ENCODE measurements at places on chromosomes 13 and 19.

- no peak overlapping the region for H3K4me3 ChIP-seq
- no peaks in the 10 kb centered on the region for H3K36me3 ChIP-seq
- no peak for DNase-seq
- no peaks in the 10 kb centered on the region for H3K27me3 ChIP-seq
- H3K4me1 ChIP-seq, result no peaks in the 10 kb centered on the region
Measured at GRCh38 chr13:47901441-47901840, 99.6 kb downstream of the SUCLA2 start.

GRCh38 chr19:45320997-45321775 lies 1.5 kb downstream of the CKM start:
- no peak overlapping the region for H3K4me3 ChIP-seq
- no peak overlapping the region for H3K27ac ChIP-seq
- no peaks in the 10 kb centered on the region for H3K36me3 ChIP-seq
- no peak for DNase-seq
- H3K4me1 ChIP-seq, result no peaks in the 10 kb centered on the region
- H3K27me3 ChIP-seq, result peaks cover 3% of the 10 kb centered on the region

- peak within 1 kb of the TSS; percentile 38 for H3K4me3 ChIP-seq
- no peaks in the 10 kb centered on the region for H3K36me3 ChIP-seq
- peak; percentile 73 for DNase-seq
- peak within 1 kb of the TSS; percentile 82 for H3K27ac ChIP-seq
Measured at GRCh38 chr19:48325265-48325910, at the start of gene EMP3. Gene EMP3 (plus strand): TSS chr19:48325552. CDS start chr19:48326845, 1,293 bp downstream.

GRCh38 chr13:30429721-30430694 lies 7.7 kb downstream of the UBE2L5 start:
- H3K4me1 ChIP-seq, result no peaks in the 10 kb centered on the region
- DNase-seq, result no peak
- no peak overlapping the region for H3K27ac ChIP-seq
- no peaks in the 10 kb centered on the region for H3K36me3 ChIP-seq

GRCh38 chr13:41231786-41232185 lies 31.6 kb downstream of the MTRF1 start:
- no peak for DNase-seq
- H3K36me3 ChIP-seq, result peaks cover 8% of the 10 kb centered on the region
- no peak overlapping the region for H3K27ac ChIP-seq
- peaks cover 9% of the 10 kb centered on the region for H3K4me1 ChIP-seq

- no peak overlapping the region for H3K27ac ChIP-seq
- peaks cover 53% of the 10 kb centered on the region for H3K36me3 ChIP-seq
- peaks cover 8% of the 10 kb centered on the region for H3K4me1 ChIP-seq
- no peak for DNase-seq
- no peak overlapping the region for H3K4me3 ChIP-seq
- no peaks in the 10 kb centered on the region for H3K27me3 ChIP-seq
Measured at GRCh38 chr19:6226444-6227155, 53.2 kb downstream of the MLLT1 start.

DNA sequence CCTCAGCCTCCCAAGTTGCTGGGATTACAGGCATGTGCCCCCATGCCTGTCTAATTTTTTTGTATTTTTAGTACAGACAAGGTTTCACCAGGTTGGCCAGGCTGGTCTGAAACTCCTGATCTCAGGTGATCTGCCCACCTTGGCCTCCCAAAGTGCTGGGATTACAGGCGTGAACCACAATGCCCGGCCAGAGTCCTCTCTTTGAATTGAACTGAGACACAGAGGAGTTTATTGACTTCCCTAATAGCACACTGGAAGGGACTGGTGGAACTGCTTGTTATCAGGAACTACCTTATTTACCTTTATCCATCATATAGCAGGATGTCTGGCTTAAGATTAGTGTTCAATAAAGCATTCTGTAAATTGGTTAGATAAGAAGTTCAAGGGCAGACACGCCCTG lies 613.8 kb downstream of the EFNB2 start:
- no peaks in the 10 kb centered on the region for H3K4me1 ChIP-seq
- no peak overlapping the region for H3K27ac ChIP-seq
- H3K36me3 ChIP-seq, result no peaks in the 10 kb centered on the region
- no peaks in the 10 kb centered on the region for H3K27me3 ChIP-seq
- no peak overlapping the region for H3K4me3 ChIP-seq

DNA sequence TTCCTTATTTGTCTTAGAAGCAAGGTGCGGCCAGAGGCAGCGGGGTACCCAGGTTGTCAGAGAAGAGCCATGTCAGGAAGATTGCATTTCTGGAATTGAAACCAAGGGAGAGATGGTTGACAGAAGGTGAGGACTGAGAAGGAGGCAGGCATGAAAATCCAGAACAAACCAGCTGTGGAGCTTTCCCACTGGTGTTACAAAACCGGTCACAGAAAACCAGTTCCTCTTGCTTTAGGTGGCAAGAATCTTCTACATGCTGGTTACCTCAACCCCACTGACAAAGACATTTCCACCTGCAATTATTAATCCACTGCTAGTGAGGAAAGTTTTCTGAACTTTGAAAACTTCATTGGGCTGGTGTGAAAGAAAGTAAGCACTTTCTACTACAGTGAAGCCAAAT lies 64.0 kb upstream of the MED4 start:
- DNase-seq, result no peak
- H3K27me3 ChIP-seq, result no peaks in the 10 kb centered on the region
- peaks cover 2% of the 10 kb centered on the region for H3K4me1 ChIP-seq

DNA sequence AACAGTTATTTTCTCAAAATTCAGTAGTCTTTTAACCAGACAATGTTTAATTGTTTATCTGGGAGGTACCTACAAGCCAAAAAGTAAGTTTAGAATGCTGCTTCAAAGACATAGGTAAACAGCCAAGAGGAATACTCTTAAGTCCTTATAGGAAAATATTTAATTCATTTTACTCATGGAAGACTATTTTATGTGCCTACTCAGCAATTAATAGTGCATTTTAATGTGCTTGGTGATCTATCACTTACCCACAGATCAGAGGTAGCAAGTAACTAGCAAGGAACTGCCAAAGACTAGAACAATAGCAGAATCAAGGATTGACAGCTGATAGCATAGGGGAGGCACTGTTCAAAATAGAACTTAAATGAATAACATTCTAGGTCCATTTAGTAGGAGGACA lies 60.4 kb downstream of the DNAJC15 start:
- H3K4me1 ChIP-seq, result no peaks in the 10 kb centered on the region
- no peak overlapping the region for H3K4me3 ChIP-seq
- H3K36me3 ChIP-seq, result no peaks in the 10 kb centered on the region
- no peaks in the 10 kb centered on the region for H3K27me3 ChIP-seq
- DNase-seq, result no peak
- no peak overlapping the region for H3K27ac ChIP-seq

DNA sequence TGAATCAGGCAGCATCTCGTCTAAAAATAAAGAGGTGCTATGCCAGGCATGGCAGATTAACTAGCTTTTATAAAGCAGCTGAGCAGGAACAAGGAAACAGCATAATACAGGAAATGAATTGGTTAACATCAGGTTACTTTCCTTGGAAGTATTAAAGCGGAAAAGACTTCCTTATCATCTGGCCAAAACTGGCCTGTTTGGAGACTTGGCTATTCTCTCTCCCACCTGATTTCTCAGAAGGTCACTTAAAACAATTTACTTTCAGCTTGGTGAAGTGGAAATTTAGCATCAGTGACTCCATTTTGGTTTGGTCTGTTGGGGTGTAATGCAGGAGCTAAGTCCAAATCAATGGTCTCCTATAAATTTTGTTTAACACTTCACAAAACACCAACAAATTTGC lies 191.6 kb downstream of the NUFIP1 start:
- H3K4me3 ChIP-seq, result no peak overlapping the region
- no peaks in the 10 kb centered on the region for H3K36me3 ChIP-seq
- no peaks in the 10 kb centered on the region for H3K27me3 ChIP-seq
- no peak for DNase-seq
- H3K27ac ChIP-seq, result no peak overlapping the region
- H3K4me1 ChIP-seq, result no peaks in the 10 kb centered on the region

DNA sequence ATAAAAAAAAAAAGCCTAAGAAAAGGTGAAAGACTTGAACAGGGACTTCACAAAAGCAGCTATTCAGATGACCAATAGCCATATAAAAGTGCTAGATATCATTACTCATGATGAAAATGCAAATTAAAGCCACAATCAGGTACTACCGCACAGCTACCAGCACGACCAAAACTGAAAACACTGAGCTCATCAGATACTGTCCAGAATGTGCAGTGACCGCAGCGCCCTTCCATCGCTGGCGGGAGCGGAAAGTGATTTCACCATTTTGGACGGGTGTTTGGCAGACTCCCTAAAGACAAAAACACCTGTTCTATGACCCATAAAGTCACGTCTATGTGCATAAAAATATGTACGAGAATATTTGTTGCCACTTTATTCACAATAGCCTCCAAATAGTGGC lies 60.7 kb downstream of the SLC6A16 start:
- H3K36me3 ChIP-seq, result no peaks in the 10 kb centered on the region

- H3K4me1 ChIP-seq, result no peaks in the 10 kb centered on the region
- no peak overlapping the region for H3K27ac ChIP-seq
- no peak for DNase-seq
- H3K36me3 ChIP-seq, result no peaks in the 10 kb centered on the region
- no peak overlapping the region for H3K4me3 ChIP-seq
Measured at GRCh38 chr13:96020931-96021330, 32.3 kb downstream of the UGGT2 start.

- no peak overlapping the region for H3K4me3 ChIP-seq
- H3K36me3 ChIP-seq, result no peaks in the 10 kb centered on the region
- no peak overlapping the region for H3K27ac ChIP-seq
- no peaks in the 10 kb centered on the region for H3K4me1 ChIP-seq
- H3K27me3 ChIP-seq, result no peaks in the 10 kb centered on the region
- DNase-seq, result no peak
Measured at GRCh38 chr19:29506619-29506911, 19.2 kb upstream of the VSTM2B start.

DNA sequence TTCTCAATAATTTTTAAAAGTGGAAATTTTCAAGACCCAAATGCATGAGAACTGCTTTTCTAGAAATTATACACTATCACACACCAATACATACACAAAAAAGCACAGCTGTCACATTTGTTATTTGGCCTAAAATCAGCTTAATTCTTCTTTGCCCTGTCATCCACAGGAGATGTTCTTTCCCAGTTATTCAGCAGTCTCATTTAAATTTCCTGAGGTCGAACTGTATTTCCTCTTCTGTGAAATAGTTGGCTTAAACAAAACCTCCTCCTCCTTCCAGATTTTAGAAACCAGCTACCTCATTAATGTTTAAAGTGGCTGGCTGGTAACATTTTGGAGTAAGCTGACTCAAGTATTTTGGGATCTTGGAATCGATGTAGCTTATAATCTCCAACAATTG lies 39.1 kb downstream of the SMAD9 start:
- DNase-seq, result no peak
- no peak overlapping the region for H3K4me3 ChIP-seq
- no peaks in the 10 kb centered on the region for H3K4me1 ChIP-seq
- H3K36me3 ChIP-seq, result no peaks in the 10 kb centered on the region
- no peaks in the 10 kb centered on the region for H3K27me3 ChIP-seq

- no peak overlapping the region for H3K4me3 ChIP-seq
- H3K4me1 ChIP-seq, result no peaks in the 10 kb centered on the region
- H3K27ac ChIP-seq, result no peak overlapping the region
- H3K27me3 ChIP-seq, result no peaks in the 10 kb centered on the region
- H3K36me3 ChIP-seq, result no peaks in the 10 kb centered on the region
Measured at GRCh38 chr19:49400029-49400428, 12.0 kb downstream of the KASH5 start.

- H3K4me1 ChIP-seq, result peaks cover 9% of the 10 kb centered on the region
- DNase-seq, result no peak
- H3K36me3 ChIP-seq, result peaks cover 3% of the 10 kb centered on the region
- no peak overlapping the region for H3K27ac ChIP-seq
Measured at GRCh38 chr13:25249001-25249543, 38.2 kb downstream of the MTMR6 start.

DNA sequence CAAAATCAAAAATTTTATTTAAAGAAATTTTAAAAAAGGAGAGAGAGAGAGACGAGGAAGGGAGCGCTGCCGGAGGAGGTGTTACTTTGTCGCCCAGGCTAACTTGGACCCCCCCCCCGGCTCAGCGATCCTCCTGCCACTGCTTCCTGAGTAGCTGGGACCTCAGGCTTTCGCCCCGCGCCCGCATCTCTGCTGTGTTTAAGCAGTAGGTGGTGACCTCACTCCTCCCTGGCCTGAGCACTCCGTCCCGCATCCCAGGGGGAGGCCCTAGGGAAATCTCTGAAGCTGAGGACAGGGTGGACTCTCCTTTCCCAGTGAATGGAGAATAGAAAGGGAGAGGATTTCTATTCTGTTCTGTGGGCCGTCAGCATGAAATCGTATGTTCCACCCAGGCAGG lies 485 bp upstream of the ZNF845 start:
- H3K27ac ChIP-seq, result no peak overlapping the region
- DNase-seq, result peak; percentile 39
- H3K27me3 ChIP-seq, result no peaks in the 10 kb centered on the region
- H3K4me3 ChIP-seq, result peak overlapping the region; percentile 97
- no peaks in the 10 kb centered on the region for H3K36me3 ChIP-seq

DNA sequence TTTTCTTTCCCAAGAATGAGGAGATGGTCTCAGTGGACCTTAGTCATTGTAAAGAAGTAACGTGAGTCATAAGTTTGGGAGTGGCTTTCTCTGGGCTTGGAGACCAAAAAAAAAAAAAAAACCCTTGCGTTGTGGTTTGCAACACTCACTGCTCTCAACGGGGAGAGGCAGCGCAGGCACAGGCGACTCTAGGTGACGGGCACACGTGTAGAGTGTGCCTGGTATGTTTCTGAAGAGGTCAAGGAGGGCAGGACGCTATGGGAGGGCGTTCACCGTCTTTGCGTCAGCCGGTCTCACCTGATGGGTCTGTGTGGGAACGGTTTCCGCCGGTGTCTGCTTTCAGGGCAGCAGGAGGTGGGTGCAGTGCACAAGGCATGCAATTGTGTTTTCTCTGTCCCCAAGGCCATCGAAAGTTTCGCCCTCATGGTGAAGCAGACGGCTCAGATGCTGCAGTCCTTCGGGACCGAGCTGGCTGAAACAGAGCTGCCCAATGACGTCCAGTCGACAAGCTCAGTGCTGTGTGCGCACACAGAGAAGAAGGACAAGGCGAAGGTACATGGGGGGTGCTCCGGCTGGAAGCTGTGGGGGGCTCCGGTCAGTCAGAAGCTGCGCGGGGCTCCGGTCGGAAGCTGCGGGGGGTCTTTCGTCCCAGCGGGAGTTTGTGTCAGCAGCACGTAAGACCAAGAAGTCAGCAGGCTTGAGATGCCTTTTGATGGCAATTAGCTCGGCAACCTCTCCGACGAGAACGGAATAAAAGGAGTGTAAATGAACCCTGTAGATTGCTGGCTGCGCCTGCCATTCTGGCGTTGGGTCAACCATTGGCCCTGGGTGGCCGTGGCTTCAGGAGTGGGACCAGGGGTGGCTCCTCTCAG lies 40.8 kb upstream of the F7 start:
- H3K36me3 ChIP-seq, result no peaks in the 10 kb centered on the region
- DNase-seq, result no peak
- no peaks in the 10 kb centered on the region for H3K27me3 ChIP-seq
- H3K4me1 ChIP-seq, result no peaks in the 10 kb centered on the region
